ENCODE measurements at places on chromosomes 7 and 10. TPM values are rescaled to one million over a fixed set of nuclear protein-coding genes. Genes with fewer than 3 reads are reported as not detected.

ANKRD30A gene
- total RNA-seq: not detected

PPP2R2D gene
- total RNA-seq: 35.4 TPM

FAM131B gene
- 0.42 TPM for total RNA-seq

REPIN1 gene
- total RNA-seq: 108 TPM

- DNase-seq: no peak
Measured at GRCh38 chr7:38825721-38826440, 83.1 kb downstream of the VPS41 start.

DNA sequence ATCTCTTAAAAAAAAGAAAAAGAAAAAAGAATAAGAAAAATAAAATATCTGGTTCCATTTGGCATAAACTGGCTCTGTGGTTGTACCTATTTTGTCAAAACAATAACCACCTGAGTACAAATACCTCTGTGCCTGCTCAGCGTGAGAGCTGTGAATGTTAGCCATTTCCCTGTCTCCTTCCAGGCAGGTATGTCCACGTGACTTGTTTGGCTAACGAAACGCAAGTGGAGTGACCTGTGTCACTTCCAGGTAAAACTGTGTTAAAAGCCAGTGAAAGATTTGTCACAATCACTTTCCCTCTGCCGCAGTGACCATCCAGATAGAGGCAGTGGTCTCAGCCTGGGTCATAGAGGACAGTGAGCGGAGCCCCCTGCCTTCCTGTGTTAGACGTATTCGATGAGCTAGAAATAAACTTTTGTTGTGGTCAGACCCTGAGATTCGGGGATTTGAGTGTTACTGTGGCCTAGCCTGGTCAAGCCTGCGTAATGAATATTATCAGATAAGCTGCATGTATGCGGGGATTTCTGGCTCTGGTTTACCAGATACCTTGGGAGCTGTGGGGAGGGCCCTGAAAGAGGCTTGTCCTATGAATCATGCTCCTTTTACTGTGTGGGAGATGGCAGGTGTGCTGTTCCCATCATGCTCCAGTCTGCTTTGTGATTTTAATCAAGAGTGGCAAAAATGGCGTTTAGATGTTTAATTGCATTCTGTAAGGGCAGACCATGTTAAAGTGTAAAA, 3.8 kb downstream of the PTER start:
- DNase-seq: no peak

DNA sequence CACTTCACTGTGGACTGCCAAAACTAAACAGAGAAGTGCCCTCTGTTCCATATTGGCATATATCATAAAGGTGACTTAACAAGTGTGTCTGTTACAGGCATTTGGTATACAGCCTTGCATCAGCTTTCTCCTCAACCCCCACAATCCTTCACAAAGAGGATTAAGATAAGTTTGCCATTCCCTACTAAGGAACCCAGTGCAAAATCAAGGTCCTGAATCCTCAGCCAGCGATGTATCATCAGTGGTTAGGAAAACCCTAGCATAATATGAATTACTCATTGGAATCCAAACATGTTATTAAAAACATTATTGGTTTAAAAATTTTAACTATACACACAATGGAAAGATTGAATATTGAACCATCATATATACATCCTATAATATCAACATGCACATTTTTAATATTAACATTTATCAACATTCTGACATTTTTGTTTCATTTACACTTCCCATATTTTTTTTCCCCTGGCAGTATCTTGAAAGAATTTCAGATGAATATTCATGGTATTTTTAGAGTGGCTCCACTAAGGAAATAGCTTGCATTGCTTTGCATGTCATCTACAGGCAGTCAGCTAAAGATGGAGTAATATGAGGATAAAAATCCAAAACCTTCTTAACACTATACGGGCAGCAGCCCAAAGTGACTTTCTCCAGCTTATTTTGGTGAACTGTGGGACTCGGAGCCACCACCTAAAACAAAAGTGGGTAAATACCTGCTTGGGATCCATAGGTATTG, 215.6 kb upstream of the CHRM2 start:
- no peak for DNase-seq

DNA sequence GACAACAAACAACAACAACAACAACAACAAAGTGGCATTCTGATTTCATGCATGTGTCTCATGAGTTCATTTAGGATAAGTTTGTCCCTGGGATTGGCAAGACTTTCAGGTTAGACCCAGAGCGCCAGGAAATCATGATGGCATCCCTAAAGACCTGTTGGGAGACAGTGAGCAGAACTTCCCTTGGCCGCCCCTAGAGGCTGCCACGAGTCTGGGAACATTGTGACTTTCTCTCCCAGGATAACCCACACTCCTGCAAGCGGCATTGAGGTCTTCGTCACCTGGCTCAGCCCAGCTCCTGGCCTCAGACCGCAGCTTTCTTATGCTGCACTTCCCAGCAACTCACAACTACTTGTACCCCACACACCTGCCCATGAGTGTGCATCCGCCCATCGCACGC, 80.5 kb upstream of the RNF32 start:
- DNase-seq: no peak

GRCh38 chr10:65968437-65968836, 957.4 kb upstream of the LRRTM3 start:
- no peak for DNase-seq

- DNase-seq: no peak
Measured at GRCh38 chr7:81873559-81873958, 103.7 kb upstream of the HGF start.
